ENCODE measurements at places on chromosomes 4 and X.

DNA sequence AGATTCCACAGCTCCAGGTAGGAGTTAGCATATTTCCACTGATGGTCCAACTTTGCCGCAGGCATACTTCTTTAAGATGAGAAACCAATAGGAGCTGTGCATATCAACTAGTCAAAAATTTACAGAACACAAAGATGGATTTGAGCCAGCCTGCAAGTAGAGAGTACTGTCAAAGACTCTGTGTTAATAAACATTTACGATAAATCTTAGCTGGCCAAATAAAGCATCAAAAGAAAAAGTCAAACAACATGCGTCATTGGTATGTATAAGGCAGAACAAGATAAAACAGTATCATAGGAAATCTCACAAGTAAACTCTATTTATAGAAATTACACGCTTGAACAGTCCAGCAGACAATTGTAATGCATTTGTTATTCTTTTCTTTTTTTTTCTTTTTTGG, 907.4 kb upstream of the AGA start:
- DNase-seq = no peak

GRCh38 chr4:182697094-182697493, 220.1 kb downstream of the DCTD start:
- DNase-seq = no peak

- no peak for DNase-seq
Observed at GRCh38 chr4:24476282-24476681, 108.1 kb downstream of the DHX15 start.

- DNase-seq = no peak
Observed at GRCh38 chr4:147760176-147760575, 28.3 kb downstream of the ARHGAP10 start.

DNA sequence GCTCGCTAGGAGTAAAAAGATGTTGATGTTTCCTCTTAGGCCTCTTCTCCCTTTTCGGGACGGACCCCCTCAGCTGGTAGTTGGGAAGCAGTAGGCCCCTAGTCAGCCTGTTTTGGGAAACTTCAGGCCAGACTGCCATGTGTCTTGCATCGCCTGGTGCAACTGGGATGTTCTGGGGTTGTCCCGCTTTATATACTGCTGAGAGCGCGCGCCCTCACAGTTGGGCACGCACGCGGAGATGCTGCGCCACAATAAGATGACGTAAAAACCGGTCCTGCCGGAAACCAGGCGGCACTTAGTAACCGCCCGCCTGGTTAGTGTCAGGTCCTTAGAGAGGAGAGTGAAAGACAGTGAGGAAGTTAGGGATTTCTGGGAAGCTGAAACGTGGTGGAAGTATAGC, 231.3 kb upstream of the CT83 start:
- no peak for DNase-seq

DNA sequence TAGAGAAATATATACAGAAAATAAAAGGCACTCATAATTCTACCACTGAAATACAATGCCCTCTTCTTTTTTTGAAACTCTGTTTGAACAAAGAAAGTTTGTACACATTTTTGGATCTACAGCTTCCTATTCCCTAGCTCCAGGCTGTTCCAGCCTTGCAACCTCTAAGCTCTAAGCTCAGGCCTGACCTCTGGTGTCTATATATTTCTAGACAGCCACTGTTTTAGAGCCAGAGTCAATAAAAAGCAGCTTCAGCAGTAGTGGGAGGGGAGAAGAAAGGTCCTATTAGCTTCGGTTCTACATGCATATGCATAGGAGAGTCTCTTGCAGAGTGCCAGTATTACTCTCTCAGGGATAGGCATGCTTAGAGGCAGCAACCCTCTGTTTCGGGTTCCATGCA, 39.7 kb downstream of the CLDN2 start:
- DNase-seq = no peak

- no peak for DNase-seq
Observed at GRCh38 chr4:31052519-31052918, 332.4 kb downstream of the PCDH7 start.

GRCh38 chr4:152038238-152038637, 277.4 kb upstream of the GATB start:
- no peak for DNase-seq

GRCh38 chr4:85769009-85769408, 294.1 kb downstream of the ARHGAP24 start:
- no peak for DNase-seq

GRCh38 chr4:165328708-165329107, 1.2 kb downstream of the MSMO1 start:
- DNase-seq = no peak

- no peak for DNase-seq
Observed at GRCh38 chr4:72375073-72375736, 193.8 kb downstream of the ADAMTS3 start.

DNA sequence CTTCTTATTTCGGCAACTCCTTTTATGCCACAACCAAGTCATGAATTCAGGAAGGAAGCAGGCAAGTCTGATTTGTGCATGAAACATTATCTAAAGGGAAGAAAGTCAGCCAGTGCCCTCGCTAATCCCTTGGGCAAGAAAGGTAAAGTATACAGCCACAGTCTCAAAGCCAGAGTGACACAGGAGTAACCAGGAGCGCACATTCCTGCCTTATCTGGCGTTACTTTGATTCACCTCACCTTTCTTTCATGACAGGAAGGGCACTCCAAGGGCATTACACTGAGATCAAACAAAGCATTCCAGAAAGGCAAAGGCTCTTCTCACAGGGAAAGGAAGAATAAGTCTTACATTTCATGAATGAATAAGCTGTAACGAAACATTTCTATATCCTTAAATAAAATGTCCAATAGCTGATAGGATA, 38.8 kb downstream of the FAT1 start:
- DNase-seq = no peak

- DNase-seq = no peak
Observed at GRCh38 chrX:94914235-94914634, 1240.2 kb downstream of the FAM133A start.

DNA sequence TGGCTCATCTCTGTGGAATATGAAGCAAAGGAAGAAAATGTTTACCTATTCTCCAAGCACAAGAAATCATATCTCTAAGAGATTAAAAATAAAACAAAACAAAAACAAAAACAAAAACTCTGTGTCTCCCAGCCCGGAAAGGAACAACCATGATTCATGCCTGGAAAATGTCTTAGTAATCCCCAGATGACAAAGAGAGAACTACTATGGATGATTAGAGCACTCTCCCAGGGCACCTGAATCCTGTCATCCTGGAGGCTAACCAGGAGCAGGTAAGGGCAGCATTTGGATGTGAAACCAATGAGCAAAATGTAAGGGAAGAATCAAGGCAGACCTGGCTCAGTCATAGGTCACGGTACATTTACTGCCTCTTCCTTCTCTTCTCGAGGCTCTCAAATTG, 1.7 kb upstream of the AKAP4 start:
- no peak for DNase-seq

DNA sequence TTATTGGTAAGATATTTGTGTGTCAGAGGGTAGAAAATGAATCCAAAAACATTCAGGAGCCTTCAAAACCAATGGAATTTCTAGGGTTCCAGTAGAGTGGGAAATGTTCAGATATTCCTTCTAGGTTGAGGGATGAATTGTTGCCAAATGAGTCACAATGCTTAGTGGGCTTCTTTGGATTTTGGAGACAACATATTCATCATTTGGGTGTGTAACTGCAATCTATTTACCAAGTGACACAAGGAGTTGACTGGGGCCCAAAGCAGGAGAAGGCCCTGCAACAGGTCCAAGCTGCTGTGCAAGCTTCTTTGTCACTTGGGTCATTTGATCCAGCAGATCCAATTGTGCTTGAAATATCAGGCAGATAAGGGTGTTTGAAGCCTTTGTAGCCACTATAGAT, 551.5 kb upstream of the PITX2 start:
- DNase-seq = no peak

DNA sequence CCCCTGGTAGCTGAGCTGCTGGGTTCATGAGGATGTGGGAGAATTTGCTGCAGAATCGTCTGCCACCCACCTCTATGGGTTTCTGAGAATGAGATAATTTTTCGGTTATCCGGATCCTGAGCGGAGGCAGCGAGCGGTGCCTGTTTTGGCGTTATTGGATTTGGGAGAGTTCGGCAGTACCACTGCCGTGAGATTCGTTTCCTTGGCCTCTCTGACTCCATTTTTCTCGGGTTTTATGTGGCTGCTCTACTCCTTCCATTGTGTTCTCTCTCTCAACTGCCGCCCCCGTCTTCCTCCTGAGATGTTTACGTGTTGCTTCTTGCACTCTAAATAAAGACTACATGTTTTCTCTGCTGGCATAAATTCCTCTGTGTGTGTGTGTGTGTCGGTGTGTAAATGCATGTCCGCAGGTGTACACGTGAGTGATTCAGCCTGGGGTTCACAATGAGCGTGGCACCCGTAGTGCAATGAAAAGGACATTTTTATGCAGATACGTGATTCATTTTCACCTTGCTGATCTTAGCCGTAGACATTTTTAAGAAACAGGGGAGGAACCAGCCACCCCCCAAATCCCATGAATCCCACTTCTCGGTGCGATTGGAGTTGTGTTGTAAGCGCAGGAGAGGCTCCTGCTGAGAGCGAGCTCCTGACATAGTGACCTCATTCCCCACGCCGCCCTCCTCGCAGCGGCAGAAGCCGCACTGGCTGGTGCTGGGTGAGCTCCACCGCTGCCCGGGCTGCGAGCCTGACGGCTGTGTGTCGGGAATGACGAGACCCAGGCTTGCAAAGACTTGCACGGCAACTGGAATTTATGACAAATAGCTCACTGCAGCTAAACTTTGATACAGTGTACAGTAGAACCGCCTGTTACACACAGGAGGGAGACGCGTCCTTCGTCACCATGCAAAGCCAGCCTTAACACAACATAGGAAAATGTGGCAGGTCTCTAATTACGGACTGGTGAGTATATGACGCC, 82.2 kb downstream of the STOX2 start:
- no peak for DNase-seq

GRCh38 chr4:57211131-57211530, 100.9 kb upstream of the IGFBP7 start:
- no peak for DNase-seq

DNA sequence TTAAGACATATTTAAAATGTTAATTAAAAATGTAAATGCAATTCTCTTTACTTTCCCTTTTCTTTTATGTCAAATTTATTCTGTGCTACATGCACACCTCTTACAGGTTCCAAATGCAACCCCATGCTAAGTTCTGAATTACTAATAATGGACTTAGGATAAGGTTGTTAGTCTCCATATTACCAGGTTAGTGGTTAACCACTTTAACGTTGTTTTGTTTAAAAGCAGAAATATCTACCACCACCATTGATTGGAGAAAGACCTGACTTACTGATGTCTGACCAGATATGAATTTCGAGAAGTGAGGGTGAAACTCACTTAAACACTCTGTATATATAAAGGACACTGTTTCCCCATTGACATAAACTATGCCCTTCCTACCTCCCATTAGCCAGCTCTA, 6.9 kb upstream of the TRPC3 start:
- no peak for DNase-seq

DNA sequence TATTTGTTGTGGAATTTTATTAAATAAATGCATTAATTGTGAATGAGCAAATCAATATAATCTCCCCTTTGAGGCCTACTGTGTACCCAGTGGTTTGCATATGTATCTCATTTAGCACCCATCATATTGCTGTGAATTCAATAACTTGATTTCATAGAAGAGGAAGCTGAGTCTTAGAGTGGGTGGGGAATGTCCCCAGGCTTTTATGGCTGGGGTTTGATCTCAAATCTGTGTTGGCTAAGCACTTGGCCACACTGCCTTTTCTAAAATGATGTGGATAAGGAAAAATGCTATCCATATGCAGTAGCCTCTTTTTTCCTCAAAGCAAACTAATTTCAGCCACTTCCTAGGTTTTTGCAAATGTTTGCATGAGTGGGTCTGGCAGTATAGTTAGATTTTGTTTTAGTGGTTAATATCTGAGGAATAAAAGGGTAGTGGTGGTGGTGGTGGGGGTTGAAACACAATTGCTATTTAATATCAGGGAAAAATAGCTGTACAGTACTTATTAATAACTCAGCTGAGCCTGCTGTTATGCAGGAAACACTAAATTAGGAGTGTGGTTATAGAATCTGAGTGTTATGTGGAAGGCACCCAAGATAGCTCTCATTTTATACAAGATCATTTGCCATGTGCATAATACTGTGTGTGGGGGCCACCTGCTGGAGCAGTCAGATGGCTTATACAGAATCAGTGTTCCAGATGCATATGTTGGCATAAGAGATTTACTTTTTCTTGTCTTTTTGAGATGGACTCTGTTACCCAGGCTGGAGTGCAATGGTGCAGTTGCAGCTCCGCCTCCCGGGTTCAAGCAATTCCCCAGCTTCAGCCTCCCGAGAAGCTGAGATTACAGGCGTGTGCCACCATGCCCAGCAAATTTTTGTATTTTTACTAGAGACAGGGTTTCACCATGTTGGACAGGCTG, 108.0 kb downstream of the TMEM131L start:
- peak; percentile 27 for DNase-seq

DNA sequence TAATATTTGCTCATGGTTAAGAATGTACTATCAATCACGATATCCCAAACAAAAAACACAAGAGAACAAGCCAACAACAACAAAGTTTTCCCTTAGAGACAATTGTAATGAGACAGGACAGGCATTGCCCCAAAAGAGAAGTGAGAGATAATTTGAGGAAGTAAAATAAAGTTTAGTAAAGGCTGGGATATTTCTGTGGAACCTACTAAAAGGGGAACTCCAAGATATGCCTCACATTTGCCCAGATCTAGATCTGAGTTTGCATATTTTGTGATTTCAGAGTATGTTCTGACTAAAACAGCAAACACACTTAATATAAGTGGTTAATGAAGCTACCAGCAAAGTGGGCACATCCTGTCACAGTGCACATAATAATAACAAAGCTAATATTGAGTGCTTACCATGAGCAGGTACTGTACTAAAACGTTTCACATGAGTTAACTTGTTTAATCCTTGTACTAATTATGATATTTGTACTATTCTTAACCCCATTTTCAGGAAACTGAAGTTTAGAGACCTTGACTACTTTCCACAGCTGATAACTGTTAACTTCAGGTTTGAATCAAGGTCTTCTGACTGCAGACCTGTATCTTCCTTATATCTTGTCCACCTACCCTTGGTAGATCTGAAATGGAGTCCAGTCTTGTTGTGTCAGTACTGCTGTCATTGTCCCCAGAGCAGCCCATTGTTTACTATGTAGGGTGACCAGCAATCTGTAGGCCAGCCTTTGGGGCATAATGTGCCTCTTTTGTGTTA, 26.0 kb upstream of the BMP2K start:
- DNase-seq = no peak

GRCh38 chrX:15344106-15344505, 8.8 kb upstream of the PIGA start:
- no peak for DNase-seq

DNA sequence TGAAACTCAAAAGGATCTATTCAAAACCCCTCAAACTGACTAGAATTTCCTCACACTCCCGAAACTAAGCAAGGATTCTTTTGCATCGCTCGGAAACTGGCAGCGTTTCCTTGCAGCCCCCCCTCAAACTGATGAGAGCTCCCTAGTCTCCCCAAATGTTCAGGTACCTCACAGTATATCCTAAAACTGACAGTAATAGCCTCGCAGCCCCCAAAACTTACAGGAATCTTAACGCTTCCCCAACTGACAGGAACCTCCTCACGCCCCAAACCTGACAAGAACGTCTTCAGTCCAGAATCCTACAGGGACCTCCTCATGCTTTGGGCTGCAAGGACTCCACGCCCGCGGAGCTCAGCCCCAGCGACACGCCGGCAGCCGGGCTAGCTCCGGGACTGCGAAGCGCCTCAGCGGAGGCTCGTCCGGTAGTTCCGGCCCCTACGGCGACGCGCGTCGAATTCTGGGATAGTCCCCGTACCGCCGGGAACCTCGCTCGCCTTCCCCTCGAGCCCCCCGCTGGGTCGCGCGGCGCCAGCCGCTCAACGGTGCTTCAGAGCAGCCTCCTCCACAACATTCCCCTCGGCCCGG, 640 bp downstream of the PHF8 start:
- no peak for DNase-seq

- DNase-seq = no peak
Observed at GRCh38 chr4:73600954-73601353, 19.3 kb downstream of the RASSF6 start.
